AG08395 (cell line): ENCODE measurements at places on chromosomes 7 and 10.

GRCh38 chr7:123715198-123715597 is 33.6 kb downstream of the WASL start:
- DNase-seq: no peak

DNA sequence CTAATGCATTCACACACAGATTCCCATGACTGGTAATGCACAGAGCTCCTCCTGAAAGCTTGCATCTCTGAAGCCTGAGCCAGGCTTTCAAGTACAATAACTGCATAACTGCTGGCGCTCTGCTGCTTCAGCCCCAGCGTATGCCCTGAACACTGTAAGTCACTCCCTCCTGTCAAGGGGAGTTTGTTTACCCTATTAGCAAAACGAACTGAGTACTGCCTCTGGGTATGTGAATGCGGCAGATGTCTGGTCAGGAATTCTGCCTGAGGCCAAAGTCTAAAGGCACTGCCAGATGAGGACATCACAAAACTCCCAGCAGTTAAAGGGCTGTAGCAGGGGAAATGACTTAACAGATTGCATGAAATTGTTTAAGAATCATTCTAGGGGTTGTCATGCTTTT is 97.7 kb downstream of the NRCAM start:
- DNase-seq: peak; percentile 39

DNA sequence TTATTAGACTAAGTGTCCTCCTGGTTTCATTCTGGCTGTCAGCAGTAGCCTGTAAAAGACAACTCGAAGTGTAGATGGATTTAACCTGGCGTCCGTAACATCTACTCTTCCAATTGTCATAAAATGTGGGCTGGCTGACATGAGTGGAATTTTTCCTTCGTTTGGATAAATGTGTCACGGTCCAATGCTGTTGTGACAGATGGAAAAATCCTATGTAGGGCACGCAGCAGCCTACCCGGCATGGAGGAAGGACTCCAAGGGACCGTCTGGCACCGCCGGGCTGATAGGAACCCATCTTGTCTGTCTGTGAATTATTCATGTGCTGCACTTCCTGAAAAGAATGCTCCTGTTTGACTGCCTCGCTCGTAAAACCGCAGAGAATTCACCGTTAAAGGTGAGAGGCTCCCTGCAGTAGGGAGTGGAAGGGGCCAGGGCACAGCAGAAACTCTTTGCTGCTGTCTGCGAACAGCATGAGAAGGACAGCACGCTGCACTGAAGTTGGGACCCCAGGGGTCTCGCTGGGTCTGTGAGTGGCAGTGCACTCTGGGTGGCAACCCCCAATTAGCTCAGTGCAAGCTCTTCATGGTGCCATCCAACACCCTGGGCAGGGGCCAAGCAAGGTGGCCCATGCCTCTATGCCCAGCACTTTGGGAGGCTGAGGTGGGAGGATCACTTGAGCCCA is 1.6 kb upstream of the ORAI2 start:
- no peak for DNase-seq

GRCh38 chr10:67695555-67695954 is 440 bp downstream of the CTNNA3 start:
- no peak for DNase-seq

GRCh38 chr7:25500393-25500921 is 272.2 kb upstream of the NPVF start:
- DNase-seq: no peak

DNA sequence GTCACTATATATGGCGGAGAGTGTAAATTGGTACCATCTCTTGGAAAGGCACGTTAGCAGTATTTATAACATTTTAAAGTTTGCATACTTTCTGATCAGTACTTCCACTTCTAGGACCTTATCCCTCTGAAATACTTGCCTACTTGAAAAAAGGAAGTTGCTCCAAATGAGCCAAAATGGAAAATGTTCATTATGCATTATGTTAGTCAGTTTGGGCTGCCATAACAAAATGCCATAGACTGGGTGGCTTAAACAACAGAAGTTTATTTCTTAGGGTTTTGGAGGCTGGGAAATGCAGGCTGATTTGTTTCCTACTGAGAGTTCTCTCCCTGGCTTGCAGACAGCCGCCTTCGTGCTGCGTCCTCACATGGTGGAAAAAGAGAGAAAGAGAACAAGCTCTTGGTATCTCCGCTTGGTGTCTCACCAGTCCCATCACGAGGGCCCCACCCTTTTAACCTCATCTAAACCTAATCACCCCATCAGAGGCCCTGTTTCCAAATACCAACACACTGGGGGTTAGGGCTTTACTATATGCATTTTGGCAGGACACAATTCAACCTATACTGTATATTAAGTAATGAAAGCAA is 6.9 kb downstream of the SNX10 start:
- no peak for DNase-seq

- DNase-seq: no peak
Observed at GRCh38 chr10:34670081-34670480, 145.0 kb downstream of the PARD3 start.

GRCh38 chr10:12455766-12456165 is 106.4 kb downstream of the CAMK1D start:
- DNase-seq: no peak

DNA sequence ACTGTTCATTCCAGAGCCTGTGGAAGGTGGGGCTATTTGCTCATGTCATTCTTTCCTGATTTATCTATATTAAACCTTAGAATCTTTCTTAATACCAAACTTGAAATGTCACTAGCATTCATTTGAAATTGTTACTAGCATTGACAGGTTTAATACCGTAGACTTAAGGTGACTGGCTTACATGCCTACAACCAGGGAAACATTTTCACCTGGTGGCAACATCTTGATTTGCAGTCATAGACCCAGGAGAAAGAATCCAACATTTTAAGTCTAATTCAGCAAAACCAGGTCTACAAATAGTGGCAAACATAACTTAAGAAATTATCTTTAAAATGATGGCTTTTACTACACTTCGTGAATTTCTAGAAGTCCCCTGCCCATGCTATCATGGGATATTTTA is 353.7 kb downstream of the HTR7 start:
- DNase-seq: no peak

DNA sequence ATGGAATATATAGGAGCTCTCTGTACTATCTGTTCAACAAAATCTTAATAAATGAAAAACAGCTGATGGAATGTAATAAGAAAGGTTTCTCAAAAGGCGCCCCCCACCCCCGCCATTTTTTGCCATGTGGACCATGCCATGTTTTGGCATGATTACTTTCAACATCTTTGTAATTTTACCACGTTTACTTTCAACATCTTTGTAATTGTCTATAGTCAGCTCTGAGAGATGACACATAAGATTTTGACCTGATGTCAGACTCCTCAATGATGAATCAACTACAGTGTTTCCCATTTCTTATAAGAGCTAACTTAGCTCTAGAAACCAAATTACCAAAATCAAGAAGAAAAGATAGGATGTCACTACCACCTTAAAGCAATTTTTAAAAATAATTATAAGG is 144.9 kb upstream of the AHR start:
- no peak for DNase-seq

DNA sequence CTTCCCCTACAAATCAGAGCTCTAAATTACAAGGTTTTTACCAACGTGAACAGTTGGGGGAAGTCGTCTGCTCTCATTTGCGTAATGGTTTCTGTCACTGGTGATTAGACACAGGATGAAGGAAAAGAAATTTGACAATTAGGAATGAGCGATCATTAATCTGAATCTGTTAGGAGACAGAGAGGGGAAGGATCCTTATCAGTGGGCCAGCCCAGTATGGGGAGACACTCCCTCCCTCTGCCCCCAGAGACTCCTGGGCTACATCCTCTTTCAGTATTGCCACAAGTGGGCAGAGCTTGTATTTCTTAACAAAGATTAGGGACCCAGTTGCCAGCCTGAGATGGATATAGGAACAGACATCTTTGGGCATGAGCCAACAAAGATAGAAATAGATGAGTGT is 15.5 kb downstream of the HIF1AN start:
- no peak for DNase-seq

DNA sequence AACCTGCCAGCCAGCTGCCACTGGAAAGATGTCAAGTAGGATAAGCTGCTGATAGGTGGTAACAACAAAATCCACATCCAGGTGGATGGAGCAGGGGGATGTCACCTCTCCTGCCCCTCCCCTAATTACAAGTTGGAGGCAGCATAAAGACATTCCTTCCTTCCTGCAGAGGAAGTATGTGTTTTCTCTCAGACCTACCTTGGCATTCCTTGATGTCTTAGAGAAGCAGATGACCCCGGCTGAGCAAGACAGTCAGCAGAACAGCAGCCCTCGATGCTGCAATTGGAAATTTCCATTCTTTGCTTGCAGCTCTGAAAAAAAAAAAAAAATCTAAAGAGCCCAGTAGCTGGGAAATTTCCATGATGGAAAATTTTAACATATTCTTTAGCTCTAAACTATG is 137.5 kb upstream of the MKLN1 start:
- DNase-seq: peak; percentile 19

DNA sequence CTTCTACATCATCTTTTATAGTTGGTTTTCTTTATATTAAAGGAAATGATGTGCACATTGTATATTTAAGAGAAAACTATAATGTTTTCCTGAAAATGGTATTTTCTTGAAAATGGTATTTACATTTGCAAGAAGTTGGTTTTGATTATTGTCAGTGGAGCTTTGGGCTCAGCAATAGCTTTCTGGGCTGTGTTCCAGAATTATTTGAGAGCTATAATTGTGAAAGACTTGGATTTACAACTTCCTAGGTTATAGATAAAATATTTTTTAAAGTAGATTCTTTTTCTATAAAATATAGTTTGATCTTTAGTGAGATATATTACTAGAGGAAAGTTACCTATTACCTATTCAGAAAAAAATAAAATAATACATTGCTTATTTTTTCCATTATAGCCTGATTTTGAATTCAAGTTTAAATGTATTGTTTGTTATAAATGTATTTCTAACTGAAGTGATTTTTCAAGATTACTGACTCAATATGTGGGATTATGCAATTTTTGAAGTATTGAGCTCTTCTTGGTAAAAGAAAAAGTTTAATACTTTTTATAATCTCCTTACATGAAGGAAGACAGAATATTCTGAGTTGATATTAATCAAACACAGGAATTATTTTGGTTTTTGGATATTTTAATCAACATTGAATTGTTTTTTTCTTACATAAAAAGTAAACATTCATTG is 20.2 kb downstream of the GNAI1 start:
- DNase-seq: no peak

- DNase-seq: no peak
Observed at GRCh38 chr7:152035817-152036216, 10.3 kb downstream of the GALNT11 start.

GRCh38 chr7:47946581-47947354 is 1.5 kb downstream of the PKD1L1 start:
- DNase-seq: no peak

GRCh38 chr7:79096361-79096805 is 357.1 kb downstream of the MAGI2 start:
- DNase-seq: no peak

DNA sequence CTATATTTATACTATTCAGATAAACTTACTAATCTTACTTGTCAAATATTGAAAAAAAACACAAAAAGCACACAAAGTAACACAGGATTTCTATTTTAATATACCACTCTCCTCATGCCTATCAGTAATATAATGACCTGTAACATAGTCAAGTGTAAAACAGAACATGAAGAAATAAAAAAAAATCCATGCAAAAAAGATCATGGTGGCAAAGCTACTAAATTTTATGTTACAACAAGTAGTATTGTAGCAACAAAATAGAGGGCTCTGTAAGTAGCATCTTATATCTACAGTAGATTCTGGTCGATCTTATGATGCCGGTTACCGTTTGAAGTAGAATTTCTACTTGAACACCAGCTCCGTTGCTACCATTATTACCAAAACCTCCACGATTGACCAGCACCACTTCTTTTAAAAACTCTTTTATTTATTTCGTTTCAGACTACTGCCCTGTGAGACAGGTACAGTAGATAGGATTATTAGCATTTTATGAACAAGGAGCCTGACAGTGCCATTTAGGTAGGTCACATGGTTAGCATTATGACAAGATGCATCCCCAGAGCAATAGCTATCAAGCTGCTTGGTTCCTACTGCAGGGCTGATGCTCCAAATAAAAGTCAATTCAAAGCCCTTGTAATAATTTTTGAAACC is 2.1 kb downstream of the CPED1 start:
- no peak for DNase-seq

- no peak for DNase-seq
Observed at GRCh38 chr10:126102636-126103035, 206.3 kb downstream of the FANK1 start.

DNA sequence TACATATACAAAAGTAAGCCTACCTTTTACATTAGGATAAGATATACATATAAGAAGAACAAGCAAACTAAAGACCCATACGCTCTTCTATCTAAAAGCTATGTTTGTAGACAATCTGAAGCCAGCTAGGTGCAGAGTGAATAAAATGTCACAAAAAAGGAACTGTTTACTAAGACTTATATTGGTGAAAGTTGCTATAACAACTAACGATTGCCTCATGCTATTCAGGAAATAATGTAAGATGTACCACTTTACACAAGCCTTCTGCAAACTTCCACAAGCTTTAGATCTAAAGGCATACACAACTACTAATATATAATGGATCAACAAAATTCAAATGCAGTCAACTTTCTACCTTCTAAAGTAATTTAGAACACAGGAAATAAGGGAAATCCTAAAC is 175.1 kb downstream of the SRPK2 start:
- DNase-seq: no peak

GRCh38 chr7:98174334-98175259 is 36.6 kb upstream of the BHLHA15 start:
- no peak for DNase-seq

- DNase-seq: no peak
Observed at GRCh38 chr7:151060113-151060415, 675 bp downstream of the SLC4A2 start.

DNA sequence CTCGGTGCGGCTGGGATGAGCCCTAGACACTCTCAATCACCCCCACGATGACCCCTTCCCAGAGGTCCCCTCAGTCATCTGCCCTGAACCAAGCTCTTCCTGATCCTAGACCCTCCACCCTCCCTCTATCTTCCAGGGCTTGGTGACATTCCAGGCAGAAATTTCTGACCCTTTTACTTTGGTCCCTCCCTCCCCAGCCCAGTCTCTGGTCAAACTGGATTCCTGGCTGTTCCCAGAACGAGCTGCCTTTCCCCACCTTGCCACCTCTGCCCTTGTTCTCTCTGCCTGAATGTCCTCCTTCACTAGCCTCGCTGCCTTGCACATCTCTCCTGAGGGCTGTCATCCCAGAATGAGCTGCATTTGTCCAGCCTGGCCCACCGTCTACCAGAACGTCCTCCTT is 1.3 kb upstream of the CLDN4 start:
- DNase-seq: no peak

- DNase-seq: no peak
Observed at GRCh38 chr7:158016180-158017097, 571.2 kb downstream of the PTPRN2 start.

GRCh38 chr10:86663046-86663345 is 5.3 kb upstream of the LDB3 start:
- DNase-seq: no peak

- DNase-seq: no peak
Observed at GRCh38 chr10:129135624-129136023, 331.4 kb upstream of the MGMT start.

DNA sequence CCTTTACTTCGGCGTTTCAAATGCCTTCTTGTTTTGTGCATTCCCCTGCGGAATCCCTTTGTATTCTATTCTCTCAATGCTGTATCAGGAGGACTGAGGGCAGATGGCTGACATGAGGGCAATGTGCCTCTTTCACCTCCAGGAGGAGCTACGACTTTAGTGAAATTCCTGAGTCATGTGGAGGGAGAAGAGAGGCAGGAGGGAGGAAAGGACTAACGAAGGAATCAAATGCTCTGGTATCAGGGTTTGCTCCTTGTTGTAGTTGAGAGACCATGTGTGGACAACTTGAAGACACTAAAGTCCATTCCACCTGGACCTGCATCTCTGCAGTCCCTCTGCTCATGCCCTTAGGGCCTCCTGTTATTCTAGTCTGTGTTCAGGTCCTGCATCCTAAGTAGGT is 40.2 kb upstream of the PRSS58 start:
- no peak for DNase-seq
